ENCODE measurements at places on chromosomes 2 and 18.

GRCh38 chr18:8734496-8734895 lies 29.1 kb downstream of the MTCL1 start:
- no peak for DNase-seq

DNA sequence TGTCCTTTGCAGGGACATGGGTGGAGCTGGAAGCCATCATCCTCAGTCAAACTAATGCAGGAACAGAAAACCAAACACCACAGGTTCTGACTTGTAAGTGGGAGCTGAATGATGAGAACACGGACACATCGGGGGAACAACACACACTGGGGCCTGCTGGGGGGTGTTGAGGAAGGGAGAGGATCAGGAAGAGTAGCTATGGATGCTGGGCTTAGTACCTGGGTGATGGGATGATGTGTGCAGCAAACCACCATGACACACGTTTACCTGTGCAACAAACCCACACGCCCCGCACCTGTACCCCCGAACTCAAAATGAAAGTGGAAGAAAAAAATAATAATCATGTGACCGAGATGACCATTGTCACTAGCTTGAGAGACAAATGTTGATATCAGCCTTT lies 114.7 kb downstream of the NDUFA10 start:
- DNase-seq, result no peak

GRCh38 chr18:32386471-32386870 lies 84.2 kb downstream of the GAREM1 start:
- no peak for DNase-seq

GRCh38 chr2:188443207-188443606 lies 151.5 kb downstream of the GULP1 start:
- DNase-seq, result no peak

DNA sequence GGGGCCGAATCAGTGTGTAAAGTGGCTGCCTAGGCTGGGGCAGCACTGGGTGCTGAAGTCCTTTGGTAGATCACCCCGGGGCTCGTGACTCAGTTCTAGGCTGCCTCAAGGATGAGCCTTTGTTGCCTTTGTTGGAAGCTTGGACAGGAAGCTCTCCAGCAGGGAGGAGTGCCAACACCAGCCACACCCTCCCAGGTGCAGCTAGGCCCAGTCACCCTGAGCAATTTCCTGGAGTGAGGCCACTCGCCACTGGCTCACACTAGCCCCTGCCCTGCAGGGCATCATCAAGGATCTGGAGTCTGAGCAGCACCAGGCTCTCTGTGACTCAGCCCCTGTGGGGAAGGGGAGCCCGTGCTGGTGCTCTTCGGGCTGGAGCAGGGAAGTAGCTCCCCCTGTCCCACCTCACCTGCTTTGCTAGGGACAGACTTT lies 6.7 kb upstream of the SDC1 start:
- DNase-seq, result no peak

DNA sequence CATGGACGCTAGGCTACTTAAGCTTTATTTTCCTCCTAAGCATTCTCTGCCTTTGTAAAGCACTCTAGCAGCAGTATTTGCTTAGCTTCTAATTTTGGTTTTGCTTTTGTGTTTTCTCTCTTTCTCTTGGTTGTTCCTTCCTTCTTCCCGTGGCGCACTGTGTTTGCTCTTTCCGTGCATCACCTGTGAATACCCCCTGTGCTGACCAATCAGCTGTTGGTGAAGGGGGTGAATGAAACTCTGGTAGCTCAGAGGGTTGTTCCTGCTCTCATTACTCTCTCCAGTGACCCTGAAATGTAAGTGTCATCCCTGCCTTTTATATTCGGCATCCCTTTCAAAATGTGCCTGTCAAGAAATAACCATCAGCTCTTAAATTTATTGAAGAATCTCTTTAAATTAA lies 45.5 kb upstream of the TNFRSF11A start:
- DNase-seq, result no peak

DNA sequence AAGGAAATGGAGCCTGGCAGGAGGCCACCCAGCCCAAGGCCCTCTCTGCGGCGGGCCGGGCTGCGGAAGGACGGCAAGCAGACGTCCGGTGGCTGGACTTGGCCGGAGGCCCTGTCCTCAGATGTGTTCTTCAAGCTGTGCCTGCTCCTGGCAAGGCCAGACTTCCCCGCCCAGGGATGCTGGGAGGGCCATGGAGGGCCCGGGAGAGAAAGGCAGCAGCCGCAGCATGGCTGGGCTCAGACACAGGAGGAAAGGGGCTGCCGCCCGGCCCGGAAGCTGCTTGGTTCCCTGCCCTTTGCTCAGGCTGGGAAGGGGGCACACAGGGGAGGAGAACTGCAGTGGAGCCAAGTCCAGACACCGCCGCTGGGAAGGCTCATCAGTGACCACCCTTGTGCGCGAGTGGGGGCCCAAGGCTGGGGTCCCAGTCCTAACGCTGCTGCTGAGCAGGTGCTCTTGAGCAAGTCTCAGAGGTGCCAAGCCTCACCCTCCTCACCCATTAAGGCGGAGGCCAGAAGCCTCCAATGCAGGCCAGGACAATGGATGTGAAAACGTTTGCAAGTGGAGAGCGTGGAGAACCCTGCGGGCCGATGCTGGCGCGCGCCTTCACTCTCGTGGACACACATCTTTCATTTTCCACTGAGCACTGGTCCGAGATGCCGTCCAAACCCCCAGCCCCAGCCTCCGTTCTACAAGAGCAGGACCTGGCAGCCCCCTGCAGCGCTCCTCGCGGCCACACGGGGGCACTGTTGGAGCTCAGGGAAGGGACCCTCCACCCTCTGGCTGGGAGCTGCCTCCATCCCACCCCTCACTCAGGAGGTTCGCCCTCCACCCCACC lies 7.9 kb downstream of the CROCC2 start:
- peak; percentile 55 for DNase-seq

DNA sequence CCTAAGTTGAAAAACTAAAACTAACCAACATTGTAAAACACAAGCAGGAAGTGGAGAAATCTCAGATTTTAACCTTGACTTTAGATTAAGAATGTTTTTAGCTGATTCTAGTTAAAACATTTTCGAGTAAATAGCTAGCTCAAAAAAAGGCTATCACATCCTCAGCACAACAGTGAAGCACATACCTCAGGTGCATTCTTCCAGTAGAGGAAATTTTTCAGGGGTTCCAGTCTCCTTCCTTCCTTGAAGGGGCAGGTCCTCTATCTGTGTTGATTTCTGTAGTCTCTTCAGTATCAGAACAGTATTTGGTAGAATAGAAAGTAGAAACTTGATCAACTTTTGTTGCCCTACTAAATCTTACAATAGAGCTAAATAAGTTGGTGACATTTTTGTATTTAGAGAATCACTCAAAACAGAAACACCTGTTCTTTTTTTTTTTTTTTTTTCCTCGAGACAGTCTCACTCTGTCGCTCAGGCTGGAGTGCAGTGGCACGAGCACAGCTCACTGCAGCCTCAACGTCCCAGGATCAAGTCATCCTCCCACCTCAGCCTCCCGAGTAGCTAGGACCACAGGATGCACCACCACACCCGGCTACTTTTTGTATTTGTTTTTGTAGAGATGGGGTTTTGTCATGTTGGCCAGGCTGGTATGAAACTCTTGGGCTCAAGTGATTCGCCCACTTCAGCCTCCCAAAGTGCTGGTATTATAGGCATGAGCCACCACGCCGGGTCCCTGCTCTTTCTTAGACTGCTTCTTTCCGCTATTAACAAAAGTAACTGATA lies 6.9 kb upstream of the GPR155 start:
- peak; percentile 31 for DNase-seq

- no peak for DNase-seq
Measured at GRCh38 chr18:46315161-46315560, 211.0 kb downstream of the HAUS1 start.

GRCh38 chr18:49835405-49835804 lies 22.1 kb upstream of the ACAA2 start:
- no peak for DNase-seq

GRCh38 chr2:183729380-183729779 lies 605.1 kb downstream of the NUP35 start:
- DNase-seq, result no peak

- DNase-seq, result no peak
Measured at GRCh38 chr2:69998761-69999160, 37.3 kb upstream of the ASPRV1 start.

DNA sequence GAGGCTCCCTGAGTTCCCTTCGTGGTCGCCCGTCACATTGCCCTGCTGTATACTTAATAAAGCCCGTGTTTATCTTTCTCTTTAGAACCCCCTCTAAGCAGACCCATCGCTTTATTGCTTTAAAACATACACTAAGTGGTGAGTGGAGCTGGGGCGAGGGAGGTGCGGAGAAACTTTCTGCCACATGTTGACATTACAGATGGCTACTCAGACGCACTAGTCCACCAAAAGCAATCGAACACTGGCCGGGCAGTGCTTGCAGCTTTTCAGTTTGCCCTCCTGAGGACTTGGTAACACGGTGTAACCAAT lies 859 bp upstream of the COLEC12 start:
- DNase-seq, result no peak

DNA sequence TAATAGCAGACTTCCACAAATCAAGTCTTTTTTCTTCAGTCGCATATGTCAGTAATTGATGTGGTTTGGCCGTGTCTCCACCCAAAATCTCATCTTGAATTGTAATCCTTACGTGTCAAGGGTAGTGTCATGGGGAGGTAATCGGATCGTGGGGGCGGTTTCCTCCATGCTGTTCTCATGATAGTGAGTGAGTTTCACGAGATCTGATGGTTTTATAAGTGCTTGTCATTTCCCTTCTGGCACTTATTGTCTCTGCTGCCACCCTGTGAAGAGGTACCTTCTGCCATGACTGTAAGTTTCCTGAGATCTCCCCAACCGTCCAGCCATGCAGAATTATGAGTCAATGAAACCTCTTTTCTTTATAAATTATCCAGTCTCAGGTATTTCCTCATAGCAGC lies 478.8 kb downstream of the PTPRM start:
- DNase-seq, result peak; percentile 26

DNA sequence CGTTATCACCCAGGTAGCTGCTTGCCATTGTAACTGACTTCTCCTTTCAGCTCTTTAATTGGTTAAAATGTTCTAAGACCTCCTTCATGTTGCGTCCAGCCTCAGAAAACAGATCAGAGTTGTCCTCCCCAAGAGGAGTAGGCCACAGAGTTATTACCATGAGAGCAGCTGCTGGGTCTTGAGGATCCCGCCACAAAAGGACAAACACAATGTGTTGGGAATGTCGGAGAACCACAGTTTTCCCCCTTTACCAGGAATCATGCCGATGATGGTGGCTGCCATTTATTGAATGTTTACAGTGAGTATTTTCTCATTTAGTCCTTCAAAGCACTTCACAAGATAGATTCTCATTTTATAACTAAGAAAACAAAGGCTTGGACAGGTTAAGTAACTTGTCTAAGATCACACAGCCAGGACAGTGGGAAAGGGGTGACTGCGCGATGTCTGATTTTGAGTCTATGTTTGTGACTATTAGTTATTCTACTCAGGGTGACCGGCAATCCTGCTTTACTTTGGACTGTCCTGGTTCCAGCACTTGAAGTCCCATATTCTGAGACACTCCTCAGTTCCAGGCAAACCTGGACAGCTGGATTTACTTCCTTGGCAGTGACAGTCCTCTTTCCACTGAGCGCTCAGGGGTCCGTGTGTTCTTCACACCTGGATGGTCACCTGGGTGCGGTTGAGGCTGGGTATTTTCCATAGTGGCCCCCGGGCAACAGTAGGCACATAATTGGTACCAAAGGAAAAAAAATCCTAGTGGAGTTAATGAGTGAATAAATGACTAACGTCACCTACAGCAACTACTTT lies 93.6 kb downstream of the LIPG start:
- DNase-seq, result no peak

GRCh38 chr18:7630731-7631442 lies 63.8 kb downstream of the PTPRM start:
- no peak for DNase-seq

GRCh38 chr2:25700221-25700660 lies 26.9 kb upstream of the DTNB start:
- DNase-seq, result peak; percentile 53

DNA sequence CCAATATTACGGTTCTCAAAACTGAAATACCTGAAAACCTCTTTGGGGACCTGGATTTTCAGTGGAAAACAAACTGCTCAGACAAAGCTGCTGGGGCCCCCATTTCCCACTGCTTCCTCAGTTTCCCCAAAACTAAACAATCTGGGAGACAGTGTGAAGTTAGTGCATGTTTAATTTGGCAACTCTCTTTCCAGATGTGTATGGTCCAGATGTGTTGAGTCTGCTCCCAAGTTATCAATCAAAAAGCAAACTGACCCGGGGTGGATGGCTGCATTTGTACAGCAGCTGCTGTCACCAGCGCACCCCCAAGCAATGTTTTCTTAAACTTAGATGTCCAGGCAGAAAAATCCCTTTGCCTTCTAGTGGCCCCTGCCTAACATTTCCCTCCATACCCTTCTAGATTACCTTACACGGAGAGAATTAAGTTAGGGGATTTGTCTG lies 136.9 kb downstream of the COPS8 start:
- no peak for DNase-seq

DNA sequence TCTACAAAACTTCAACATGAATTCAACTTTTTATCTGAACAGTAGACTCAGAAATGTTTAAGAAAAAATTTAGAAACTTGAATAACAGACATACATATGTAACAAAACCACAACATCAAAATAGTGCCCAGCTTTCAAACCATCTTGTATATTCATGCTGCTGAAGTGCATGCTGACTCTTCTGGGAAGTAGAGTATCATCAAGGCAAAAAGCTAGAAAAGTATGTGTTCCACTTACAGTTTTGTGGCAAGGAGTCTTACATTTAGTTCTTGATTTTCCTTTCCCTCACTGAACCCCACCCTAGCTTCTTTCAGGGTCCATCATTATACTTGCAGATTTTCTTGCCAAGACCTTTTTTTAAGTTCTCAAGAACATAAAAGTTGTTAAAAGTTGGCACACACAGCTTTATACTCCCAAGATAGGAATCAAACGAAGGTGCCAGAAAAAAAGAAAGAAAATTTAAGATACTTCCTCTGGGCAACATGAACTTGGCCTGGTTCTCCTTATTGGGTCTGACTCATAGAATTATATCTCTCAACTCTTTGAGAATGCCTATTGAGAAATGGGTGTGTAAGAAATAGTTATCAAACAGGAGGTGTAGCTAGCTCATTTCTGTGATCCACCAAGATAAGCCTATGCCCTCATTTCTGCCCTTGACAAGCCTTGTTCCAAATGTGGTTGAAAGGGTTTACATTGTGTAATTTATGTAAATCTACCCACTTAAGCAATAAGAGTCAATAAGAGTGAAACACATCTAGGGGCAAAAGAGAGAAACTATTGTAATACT lies 667.6 kb upstream of the ACVR2A start:
- no peak for DNase-seq

DNA sequence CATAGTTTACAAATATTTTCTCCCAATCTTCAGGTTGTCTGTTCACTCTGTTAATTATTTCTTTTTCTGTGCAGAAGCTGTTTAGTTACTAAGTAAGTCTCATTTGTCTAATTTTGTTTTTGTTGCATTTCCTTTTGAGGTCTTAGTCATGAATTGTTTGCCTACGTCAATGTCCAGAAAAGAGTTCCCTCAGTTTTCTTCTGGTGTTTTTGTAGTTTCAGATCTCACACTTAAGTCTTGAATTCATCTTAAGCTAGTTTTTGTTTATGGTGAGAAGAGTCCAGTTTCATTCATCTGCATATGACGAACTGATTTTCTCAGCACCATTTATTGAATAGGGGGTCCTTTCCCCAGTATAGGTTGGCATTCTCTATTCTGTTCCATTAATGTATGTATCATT lies 1252.2 kb upstream of the TMEFF2 start:
- no peak for DNase-seq

- no peak for DNase-seq
Measured at GRCh38 chr18:79637181-79637920, 42.3 kb upstream of the CTDP1 start.

GRCh38 chr2:205775097-205775877 lies 93.0 kb downstream of the NRP2 start:
- no peak for DNase-seq

All from CD4-positive, alpha-beta T cell treated with Interleukin-21 for 1 hour (primary cell).